ENCODE measurements at places on chromosomes 1 and 21. TPM values are rescaled to one million over a fixed set of nuclear protein-coding genes. Genes with fewer than 3 reads are reported as not detected.

GRCh38 chr1:229691362-229691761 lies 65.3 kb downstream of the URB2 start:
- no peak for DNase-seq

DNA sequence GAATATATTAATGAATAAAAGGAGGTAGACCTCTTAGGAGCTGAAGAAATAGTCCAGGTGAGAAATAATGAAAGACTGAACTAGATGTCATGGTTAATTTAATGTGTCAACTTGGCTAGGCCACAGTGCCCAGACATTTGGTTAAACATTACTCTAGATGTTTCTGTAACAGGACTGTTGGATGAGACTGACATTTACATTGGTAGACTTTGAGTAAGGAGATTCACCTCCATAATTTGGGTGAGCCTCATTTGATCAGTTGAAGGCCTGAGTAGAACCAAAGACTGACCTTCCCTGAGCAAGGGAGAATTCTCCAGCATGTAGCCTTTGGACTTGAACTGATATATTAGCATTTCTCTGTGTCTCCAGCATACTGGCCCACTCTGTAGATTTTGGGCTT lies 49.2 kb upstream of the TACSTD2 start:
- no peak for DNase-seq

GRCh38 chr1:22711591-22712501 lies 1.2 kb downstream of the EPHB2 start:
- no peak for DNase-seq

DNA sequence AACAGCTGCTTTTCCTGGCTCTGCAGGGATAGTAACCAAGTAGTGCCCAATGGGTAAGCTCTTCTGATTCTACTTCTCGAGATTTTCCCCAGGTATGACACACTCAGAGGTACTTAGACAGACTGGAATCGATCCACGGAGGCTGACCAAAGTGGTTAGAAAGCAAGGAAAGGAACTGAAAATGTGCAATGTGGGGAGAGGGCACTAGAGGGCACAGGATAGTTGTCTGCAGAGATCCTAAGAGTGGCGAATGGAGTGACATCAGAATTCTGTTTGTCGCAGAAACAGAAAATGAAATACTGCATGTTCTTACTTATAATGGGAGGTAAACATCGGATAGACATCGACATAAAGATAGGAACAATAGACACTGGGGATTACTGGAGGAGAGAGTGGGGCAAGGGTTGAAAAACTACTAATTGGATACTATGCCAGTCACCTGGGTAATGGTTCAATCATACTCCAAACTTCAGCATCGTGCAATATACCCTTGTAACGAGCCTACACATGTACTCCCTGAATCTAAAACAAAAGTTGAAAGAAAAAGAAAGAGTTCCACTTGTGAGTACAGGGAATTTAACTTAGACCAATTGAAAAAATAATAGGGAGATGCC lies 23.3 kb downstream of the CYP2J2 start:
- no peak for DNase-seq

The TMEM9 gene
- total RNA-seq: 46.4 TPM

The MROH9 gene
- not detected for total RNA-seq

The HPCAL4 gene
- total RNA-seq: not detected
